ENCODE measurements at places on chromosomes 12 and 14.

DNA sequence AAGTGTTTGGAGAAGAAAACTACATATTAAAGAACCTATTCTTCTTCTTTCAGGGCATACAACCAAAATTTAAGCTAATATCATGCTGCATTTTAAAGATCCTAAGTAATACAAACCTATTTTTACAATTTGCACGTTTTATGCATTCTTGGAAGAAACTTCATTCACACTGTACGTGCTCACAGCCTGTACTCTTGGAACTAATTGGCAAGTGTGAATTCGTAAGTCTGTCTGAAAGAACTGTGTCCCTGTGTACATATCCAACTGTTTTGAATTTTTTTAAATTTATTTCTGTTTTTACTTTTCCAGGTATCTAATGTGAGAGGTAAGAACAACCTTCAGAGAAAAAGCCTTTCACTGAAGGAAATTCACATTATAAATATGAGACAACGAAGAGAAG, 347.0 kb downstream of the MDGA2 start:
- DNase-seq: no peak

DNA sequence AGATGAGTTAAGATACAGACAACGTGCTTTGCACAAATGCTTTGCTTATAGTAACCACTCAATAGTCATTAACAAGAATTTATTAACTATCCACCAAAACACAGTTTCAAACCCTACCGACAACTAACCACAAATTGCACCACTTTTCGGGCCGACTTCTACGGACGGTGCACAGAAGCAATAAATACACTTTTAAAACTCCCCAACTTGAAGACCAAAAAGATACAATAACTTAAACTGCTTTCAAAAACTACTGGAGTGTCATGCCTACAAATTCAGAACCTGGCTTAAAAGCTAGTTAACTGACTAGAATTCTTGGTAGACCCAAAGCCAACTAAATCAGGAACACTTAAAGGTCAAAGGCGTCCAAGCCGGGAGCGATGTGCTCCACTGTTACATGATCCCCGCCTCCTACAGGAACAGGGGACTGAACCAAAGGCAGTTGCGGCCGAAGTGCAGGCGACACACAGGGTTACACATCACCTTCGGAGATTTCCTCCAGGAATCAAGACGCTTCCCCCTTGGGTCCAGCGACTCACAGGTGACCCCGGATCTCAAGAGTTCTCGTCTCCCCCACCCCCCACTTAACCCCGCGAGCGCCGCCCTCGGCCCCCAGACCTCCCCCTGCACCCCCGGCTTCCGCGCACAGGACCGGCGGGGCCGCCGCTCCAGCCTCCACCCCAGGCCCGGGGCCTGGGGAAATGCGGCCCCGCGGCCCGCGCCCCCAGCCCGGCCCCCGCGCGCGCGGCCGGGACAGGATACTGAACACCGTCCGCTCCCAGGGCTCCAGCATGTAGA, 507 bp downstream of the SPTSSA start:
- peak; percentile 6 for DNase-seq

DNA sequence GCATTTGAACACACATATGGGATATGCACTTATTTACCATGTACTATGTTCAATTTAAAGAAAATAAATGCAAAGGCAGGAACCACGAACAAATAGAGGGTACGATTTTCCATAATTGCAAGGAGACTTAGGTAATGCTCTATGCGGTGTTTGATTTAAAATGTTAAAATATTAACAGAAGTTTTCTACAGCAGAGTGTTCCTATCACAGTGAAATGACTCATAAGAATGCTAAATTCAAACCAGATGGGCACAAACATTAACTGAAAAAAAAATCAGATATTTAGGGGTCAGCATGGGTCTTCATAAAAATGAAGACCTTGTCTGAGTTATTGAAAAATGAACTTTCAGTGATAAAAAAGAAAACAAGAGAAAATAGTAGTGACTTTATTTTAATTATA, 65.4 kb downstream of the LLPH start:
- no peak for DNase-seq

GRCh38 chr12:112711507-112711906, 80.0 kb upstream of the RPH3A start:
- DNase-seq: no peak

DNA sequence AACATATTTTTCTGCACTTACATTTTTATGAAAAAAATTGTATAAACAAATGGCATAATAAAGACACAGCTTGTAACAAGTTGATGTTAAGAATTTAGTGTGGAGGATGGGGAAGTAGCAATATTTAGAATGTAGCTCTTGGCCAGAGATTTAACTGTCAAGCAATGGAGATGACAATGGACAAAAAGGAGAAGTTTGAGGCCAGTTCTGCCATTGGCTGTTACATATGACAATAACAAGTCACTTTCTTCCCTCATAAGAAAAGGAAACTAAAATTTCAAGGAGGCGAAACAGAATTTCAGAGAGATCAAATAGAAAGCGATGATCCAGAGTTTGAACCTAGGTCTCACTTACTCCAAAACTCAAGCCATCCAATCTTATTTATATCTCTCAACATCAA, 122.8 kb upstream of the CCDC175 start:
- DNase-seq: no peak

- DNase-seq: no peak
Measured at GRCh38 chr12:88036353-88036965, 7.3 kb upstream of the C12orf50 start.

DNA sequence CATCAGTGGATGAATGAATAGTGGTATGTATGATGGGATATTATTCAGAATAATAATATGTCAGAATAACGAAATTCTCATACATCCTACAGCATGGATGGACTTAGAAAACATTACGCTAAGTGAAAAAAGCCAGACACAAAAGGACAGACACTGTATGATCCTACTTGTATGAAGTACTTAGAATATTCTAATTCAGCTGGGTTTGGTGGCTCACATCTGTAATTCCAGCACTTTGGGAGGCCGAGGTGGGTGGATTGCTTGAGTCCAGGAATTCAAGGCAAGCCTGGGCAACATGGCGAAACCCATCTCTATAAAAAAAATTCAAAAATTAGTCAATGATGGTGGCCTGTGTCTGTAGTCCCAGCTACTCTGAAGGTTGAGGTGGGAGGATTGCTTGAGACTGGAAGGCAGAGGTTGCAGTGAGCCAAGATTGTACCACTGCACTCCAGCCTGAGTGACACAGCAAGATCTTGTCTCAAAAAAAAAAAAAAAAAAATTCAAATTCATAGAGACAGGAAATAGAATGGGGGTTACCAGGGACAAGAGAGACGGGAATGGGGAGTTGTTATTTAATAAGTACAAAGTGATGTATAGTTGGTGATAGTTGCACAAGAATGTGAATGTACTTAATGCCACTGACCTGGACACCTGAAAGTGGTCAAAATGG, 132.3 kb downstream of the CHST11 start:
- no peak for DNase-seq

- no peak for DNase-seq
Measured at GRCh38 chr12:13197032-13197431, 506 bp downstream of the EMP1 start.

GRCh38 chr12:68119250-68119649, 40.3 kb downstream of the IFNG start:
- no peak for DNase-seq

DNA sequence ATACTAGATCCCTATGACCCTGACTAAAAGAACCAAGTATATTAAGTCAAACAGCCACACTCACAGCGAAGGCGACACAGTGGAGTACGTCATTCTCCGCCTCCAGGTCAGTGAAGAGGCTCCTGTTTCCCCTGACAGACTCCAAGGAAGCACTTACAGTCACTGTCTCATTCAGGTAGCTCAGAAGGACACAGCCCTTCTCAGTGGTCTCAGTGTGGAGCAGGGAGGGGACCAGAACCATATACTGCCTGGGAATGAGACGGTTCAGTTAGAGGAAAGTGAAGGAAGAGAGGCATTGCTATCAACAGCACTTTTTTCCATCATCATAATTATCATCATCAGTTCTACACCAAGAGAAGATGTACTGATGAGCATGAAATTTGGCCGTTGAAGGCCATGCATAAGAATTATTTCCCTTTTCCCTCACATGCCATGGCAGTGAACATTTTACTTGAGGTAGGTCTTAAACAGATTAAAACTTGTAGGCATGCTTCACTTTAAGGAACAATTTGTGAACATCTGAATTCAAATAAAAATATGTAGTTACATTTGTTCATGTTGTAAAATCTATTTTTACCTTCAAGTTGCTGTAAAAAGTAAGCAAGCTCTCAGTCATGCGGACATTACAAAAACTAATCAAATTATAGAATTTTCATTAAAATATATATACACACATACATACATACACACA, 2.3 kb downstream of the A2M start:
- no peak for DNase-seq

DNA sequence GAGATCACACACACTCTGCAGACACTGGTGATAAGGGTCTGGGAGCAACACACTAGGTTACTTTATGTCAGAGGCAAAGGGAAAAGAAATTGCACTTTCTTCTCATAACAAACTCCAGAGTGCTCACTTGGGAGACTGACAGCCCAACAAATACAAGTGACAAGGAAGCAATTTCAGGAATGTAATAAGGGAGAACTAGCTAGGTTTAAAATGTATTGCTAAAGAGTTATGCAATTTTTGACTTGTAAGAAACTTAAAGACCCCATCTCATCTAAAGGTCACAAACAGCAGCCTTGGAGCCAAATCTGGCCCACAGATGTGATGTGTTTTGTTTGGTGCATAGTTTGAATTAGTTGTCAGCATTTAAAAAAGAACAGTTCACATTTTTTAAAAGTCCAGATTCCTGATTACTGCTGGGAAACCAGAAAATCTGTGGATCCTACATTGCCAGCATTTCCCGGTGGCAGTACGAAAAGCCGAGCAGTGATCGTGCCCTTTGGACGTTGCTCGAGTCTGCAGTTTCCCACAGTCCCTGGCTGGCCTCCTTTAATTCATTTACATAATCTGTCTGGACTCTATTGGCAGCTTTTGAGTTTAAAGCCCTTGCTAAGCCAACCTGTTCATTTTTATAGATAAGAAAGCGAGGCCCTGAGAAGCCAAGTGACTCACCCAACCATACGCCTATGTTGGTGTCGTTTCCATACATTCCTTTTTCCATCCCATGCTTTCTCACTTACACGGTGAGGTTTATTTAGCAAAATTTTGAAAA, 42.0 kb upstream of the ETV6 start:
- no peak for DNase-seq

DNA sequence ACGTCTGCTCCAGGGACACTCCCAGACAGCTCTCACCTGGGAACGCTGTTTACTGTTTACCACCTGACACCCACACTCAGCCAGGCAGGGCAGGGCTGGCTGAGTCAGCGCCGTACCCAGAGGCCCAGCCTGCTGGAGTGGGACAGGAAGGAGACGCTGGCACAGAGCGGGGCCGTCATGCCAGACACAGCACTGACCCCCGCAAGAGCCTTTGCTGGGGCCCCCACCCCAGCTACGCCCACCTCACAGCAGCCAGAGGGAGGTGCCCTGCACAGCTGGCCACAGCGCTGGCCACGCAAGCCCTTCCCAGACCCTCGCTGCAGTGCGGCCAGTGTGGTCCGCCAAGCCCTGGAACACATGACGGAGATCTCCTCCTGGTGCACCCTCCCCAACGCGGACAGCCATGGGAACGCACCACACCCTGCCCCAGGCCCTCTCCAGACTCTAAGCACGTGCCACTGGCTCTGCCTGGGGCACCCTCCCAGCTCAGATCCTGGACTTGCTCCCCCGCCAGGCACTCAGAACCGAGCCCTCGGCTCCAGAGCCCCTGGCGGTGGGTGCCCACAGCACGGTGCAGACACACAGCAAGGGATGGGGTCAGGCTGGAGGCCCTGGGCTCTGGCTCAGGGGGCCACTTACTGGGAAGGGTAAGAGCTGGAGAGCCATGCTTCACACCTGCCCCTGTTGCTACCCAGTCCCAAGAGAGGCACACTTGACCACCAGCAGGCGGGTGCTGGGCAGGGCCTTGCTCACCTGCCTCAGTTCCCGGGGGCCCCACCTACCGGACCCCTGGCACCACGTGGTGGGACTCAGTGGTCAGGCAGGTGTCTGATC, 5.7 kb downstream of the AHNAK2 start:
- DNase-seq: no peak

GRCh38 chr14:96782436-96782835, 14.7 kb upstream of the VRK1 start:
- no peak for DNase-seq

GRCh38 chr14:100592972-100593371, 5.8 kb upstream of the BEGAIN start:
- no peak for DNase-seq

Measured in thoracic aorta (tissue), 2 donors.